ENCODE measurements at places on chromosomes 6 and 20.

DNA sequence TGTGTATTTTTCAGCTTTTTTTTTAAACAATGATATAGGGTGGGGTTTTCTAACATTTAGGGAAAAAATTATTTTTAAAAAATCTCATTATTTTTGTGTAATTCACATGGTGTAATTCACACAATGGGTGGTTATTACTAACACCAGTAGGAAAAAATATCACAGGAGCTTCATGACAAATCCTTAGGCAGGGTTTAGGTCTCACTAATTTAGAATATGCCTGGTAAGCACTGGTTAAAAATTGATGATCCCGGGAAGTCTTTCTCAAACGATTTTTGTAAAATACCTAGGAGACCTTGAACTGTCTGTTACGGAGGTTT lies 29.5 kb upstream of the ZNF217 start:
- DNase-seq, result no peak

DNA sequence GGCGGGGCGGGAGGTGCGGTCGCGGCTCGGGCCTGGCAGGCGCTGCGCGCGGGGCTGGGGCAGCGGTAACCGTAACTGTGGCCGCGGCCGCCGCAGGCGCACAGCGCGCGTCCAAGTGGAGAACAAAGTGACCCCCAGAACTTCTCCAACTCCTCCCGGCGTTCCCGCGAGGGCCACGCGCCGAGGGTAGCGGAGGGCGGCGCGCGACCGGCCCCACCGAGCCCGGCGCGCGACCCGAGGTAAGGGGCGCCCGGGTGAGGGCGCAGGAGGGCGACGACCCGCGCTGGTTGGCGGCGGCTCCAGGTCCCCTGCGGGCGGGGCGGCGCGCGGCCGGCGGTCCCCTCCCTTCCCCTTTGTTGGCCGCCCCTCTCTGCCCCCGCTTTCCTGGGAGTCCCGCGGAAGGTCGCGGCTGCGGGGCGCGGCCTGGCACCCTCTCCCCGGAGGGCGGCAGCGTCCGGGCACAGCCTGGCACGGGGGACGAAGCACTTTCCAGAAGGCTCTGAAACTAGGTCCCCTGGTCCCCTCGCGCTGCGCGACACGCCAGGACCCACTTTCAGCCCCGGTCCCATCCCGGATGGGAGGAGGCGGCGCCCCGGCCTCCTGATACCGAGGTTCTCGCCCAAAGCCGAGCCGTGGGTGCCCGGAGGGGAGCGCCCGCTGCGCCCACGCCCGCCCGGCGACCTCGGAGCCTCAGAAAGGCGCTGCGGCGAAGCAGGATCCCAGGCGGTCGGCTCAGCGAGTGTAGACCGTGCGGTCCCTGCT lies at the start of gene TIAM2:
TIAM2 (plus strand) TSS at position 62 of the 762 bp plus-strand sequence. CDS start 133,909 bp downstream, outside the sequence.
- DNase-seq, result peak; percentile 40

- DNase-seq, result no peak
Measured at GRCh38 chr6:115551527-115551926, 509.2 kb downstream of the FRK start.

GRCh38 chr6:166655251-166655650 lies 28.2 kb upstream of the RPS6KA2 start:
- no peak for DNase-seq

DNA sequence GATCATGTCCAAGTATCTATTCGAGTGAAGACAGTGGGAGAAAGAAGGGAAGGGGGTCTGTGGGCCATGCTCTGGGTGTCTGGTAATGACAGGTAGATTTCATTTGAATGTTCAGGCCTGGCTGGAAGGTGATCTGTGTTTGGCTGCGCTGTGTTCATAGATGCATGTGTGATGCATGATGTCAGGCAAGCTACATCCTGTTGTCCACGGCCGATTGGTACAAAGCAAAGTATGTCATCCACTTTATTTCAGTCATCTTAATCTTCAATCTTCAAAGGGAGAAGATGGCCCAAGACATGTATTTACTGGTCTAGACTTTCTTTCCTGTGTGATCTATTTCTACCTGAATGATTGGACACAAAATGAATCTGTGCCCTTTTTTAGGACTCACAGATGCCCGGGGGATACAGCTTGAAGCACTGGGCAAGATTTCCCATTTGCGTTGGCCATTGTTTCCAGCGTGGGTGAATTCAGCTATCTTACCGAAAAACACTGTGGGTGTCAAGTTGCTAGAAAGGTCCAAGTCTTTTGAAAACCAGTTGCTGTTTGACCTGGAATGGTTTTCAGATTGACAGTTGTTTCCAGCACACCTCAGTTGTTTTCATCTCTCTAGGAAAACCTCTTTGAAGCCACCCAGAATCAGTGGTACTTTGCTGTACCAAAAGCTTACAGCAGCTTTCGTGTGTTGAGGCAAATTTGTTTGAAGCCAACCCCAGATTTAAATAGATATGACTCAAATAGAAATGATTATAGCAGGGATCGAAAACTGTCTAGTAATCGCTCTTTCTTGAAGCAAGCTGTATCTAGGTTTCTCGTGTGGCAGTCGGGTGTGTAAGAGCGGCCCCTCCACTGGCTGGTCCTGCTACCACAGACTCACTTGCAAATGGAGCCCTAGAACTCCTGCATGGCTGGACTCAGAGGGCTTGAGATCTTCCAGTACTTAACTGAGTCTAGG lies 27.2 kb downstream of the DUSP22 start:
- no peak for DNase-seq

Measured in stimulated activated CD4-positive, alpha-beta T cell treated with anti-CD3 and anti-CD28 coated beads, Interleukin-4, amount 100 ng/mL, for 4 hours (primary cell).